WTC11 (cell line): ENCODE measurements at places on chromosomes 5 and 9. TPM values are rescaled to one million over a fixed set of nuclear protein-coding genes. Genes with fewer than 3 reads are reported as not detected.
A peak's percentile ranks its signal among the peaks of the same experiment; 100 is the strongest.

DNA sequence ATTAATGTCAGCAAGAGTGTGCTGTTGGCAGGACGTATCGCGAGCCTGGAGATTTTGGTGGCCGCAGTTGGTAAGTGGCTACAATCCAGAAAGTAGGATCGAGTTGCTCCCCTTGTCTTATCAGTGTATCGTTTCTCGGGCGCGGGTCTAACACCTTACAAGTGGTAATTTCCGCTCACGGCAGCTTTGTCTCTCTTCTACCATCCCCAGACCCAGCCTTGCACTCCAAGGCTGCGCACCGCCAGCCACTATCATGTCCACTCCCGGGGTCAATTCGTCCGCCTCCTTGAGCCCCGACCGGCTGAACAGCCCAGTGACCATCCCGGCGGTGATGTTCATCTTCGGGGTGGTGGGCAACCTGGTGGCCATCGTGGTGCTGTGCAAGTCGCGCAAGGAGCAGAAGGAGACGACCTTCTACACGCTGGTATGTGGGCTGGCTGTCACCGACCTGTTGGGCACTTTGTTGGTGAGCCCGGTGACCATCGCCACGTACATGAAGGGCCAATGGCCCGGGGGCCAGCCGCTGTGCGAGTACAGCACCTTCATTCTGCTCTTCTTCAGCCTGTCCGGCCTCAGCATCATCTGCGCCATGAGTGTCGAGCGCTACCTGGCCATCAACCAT, 1.1 kb downstream of the PTGER4 start:
- H3K4me3 ChIP-seq = peak overlapping the region; percentile 85
- peak; percentile 42 for DNase-seq
- peaks cover 76% of the 10 kb centered on the region for H3K27me3 ChIP-seq
- no peak overlapping the region for H3K27ac ChIP-seq
- H3K4me1 ChIP-seq = peaks cover 43% of the 10 kb centered on the region

GRCh38 chr5:44022622-44023021, 366.6 kb downstream of the FGF10 start:
- no peaks in the 10 kb centered on the region for H3K4me1 ChIP-seq
- DNase-seq = no peak

- H3K36me3 ChIP-seq = no peaks in the 10 kb centered on the region
- no peak overlapping the region for H3K27ac ChIP-seq
- DNase-seq = peak; percentile 48
- H3K4me1 ChIP-seq = peaks cover 54% of the 10 kb centered on the region
- H3K4me3 ChIP-seq = peak overlapping the region; percentile 87
- peaks cover 14% of the 10 kb centered on the region for H3K27me3 ChIP-seq
These were observed 158.1 kb downstream of the C9orf152 start for GRCh38 chr9:110049699-110050450.

- H3K36me3 ChIP-seq = no peaks in the 10 kb centered on the region
- no peaks in the 10 kb centered on the region; the same call in 1 of the 2 replicates for H3K4me1 ChIP-seq
- H3K4me3 ChIP-seq = no peak overlapping the region
- no peaks in the 10 kb centered on the region for H3K27me3 ChIP-seq
- H3K27ac ChIP-seq = no peak overlapping the region
These were observed 64.7 kb upstream of the RICTOR start for GRCh38 chr5:39138892-39139291.

GRCh38 chr9:115006660-115007059, 76.3 kb upstream of the TNFSF8 start:
- no peak for DNase-seq
- no peaks in the 10 kb centered on the region for H3K4me1 ChIP-seq
- peaks cover 43% of the 10 kb centered on the region for H3K27me3 ChIP-seq
- H3K36me3 ChIP-seq = no peaks in the 10 kb centered on the region

Gene SLC25A2
- 0.24 TPM in 1 of 3 replicates, not detected in the others for total RNA-seq
